ENCODE measurements at places on chromosomes 5 and 9.

DNA sequence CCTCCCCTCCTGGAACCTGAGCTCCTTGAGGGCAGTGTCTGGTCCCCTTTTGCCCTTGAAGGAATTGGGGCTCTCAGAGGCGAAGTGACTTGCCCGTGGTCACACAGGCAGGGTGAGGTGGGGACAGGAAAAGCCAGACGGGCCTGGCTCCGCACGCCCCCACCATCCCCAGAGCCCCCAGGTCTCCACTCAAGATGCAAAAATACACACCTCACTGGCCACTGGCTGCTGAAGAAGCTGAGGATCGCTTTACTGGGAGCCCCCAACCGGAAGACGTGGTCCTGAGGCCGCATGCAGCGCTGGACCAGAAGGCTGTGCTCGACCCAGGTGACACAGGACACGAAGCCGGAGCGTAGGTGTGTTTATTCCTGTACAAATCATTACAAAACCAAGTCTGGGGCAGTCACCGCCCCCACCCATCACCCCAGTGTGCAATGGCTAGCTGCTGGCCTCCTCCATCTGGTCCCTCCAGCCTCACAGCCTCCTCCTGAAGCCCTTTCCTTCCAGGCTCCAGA, 7.6 kb upstream of the AK1 start:
- no peak for DNase-seq

DNA sequence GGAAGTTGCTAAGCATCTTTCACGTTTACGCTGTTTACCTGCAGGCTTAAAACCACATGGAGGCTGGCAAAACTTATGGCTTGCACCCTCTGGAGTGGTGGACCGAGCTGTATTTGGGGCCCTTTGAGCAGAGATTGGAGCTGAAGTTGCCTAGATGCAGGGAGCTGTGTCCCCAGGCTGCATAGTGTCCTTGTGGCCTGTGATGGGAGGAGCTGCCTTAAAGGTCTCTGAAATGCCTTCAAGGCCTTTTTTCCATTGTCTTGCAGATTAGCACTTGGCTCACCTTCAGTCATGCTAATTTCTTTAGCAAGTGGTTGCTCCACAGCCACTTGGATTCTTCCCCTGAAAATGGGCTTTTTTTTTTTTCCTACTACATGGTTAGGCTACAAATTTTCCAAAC, 81.5 kb upstream of the CHD1 start:
- DNase-seq, result no peak

- no peak for DNase-seq
Observed at GRCh38 chr5:74408150-74409043, 232.1 kb downstream of the ENC1 start.

GRCh38 chr9:4921449-4921848, 63.6 kb upstream of the JAK2 start:
- no peak for DNase-seq

- DNase-seq, result no peak
Observed at GRCh38 chr5:59401637-59402036, 491.9 kb downstream of the PDE4D start.

DNA sequence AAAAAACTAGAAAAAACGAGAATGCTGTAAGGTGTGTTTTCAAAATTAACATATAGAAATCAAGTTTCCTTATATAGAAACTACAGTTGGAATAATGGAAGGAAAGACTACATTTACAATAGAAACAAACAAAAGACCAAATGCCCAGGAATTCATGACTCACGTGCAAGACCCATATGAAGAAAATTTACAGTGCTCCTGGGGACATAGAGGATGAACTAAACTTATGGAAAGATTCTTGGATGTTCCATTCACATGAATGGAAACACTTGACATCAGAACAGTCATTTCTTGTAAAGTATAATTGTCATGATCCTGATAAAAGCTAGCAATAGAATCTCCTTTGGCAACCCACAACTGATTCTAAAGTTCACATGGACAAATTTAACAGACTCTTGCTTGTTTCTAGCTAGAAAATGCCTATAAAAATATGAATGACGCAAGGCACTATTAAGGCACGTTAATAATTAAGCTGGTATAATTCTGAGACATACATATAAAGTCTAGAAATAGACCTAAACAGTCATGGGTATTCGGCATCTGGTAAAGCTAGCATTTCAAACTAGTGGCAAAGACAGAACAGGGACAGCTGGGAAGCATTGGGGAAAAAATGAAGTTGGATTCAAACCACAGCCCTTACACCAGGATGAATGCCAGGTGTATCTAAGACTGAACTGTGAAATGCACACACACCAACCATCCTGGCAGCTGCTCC, 5.1 kb upstream of the ZFP62 start:
- DNase-seq, result no peak

DNA sequence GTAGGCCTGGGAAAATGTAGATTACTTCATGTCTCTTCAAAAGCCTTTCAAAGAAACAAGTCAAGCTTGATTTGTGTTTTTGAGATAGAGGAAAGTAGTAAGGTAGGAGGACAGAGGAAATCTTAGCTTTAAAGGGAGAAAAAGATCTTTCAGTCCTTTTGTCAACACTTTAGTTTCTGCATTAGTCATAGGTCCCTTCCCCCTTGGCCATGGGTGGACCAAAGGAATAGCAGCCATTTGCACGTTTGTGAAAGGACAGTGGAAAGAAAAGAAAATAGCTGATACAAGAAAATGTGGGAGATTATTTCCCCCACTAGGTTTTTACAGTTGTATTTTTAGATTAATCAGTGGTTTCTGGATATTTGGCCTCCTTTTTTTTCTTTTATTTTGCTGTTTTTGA, 121.9 kb upstream of the GRHPR start:
- no peak for DNase-seq

GRCh38 chr9:136170006-136170901, 34.7 kb downstream of the LHX3 start:
- peak; percentile 93 for DNase-seq

DNA sequence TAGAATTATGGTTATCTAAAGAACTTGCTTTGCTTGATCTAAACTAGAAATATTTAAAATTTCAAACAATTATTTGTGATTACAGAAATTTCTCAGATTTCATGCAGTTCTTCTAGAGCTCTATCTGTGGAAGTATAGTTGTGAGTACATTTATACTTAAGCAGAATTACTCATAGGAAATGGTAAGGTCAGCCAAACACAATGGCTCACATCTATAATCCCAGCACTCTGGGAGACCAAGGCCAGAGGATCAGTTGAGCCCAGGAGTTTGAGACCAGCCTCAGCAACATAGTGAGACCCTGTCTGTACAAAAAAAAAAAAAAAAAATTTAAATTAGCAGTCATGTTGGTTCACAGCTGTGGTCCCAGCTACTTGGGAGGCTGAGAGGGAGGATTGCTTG, 71.0 kb downstream of the INVS start:
- no peak for DNase-seq

- no peak for DNase-seq
Observed at GRCh38 chr9:132637351-132637750, 32.4 kb downstream of the DDX31 start.

DNA sequence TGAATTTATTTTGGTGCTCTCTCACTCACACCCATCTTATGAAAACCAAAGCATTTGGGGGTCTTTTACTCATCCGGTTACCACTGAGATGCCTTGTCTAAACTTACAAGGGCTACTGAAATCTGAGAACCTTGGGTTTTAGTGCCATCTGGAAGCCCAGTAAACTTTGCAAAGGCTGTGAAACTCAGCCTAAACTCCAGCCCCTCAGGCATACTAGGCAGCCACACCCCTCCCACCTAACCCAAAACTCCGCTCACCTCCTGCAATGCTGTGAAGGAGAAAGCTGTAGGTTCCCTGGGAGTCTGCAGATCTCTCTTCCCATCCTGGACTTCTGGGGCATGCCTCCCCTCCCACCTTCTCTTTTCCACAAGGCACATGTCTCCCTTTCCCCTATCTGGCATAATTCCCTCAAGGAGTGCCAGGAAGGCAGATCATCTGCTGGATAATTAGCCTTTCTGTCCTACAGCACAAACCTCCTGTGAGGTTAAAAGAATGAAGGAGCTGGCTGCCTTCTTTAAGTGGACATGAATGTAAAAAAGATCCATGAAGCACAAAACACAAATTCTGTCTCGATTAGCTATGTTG, 71.5 kb upstream of the ANXA1 start:
- DNase-seq, result no peak

- DNase-seq, result no peak
Observed at GRCh38 chr5:132074772-132075718, 1.5 kb downstream of the CSF2 start.

- DNase-seq, result no peak
Observed at GRCh38 chr9:87180841-87181240, 233.5 kb upstream of the GAS1 start.

- no peak for DNase-seq
Observed at GRCh38 chr5:8906303-8906967, 639.4 kb downstream of the SEMA5A start.

DNA sequence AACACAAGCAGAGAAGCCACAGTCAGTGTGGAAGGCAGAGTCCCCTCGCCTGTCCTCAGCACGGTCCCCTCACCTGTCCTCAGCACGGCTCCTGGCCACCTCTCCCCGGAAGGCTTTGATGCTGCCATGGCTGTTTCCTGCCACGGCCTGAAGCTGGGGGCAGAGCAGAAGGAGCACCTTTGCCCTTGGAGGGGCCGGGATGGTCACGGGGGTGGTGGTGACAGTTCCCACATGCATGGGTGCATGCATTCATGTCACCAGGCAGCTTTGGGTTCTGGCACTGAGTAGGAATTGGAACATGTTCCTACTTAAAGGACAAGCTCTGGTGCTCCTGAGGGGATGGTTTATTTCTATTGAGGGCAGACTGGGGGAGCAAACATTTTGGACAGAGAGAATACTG, 57.8 kb upstream of the PHYKPL start:
- no peak for DNase-seq

GRCh38 chr9:137416006-137416562, 6.9 kb downstream of the EXD3 start:
- no peak for DNase-seq

GRCh38 chr9:93456022-93456421, 2.6 kb upstream of the FAM120AOS start:
- no peak for DNase-seq

- no peak for DNase-seq
Observed at GRCh38 chr5:141742866-141743851, 61.1 kb upstream of the ARAP3 start.

DNA sequence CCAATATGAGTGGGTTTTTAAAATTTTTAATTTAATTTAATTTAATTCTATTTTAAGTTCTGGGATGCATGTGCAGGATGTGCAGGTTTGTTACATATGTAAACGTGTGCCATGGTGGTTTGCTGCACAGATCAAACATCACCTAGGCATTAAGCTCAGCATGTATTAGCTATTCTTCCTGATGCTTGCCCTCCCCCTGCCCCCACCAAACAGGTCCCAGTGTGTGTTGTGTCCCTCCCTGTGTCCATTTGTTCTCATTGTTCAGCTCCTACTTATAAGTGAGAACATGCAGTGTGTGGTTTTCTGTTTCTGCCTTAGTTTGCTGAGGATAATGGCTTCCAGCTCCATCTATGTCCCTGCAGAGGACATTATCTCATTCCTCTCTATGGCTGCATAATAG, 35.0 kb upstream of the ANKRD33B start:
- DNase-seq, result no peak

GRCh38 chr9:81530846-81531245, 158.5 kb downstream of the TLE1 start:
- DNase-seq, result no peak

DNA sequence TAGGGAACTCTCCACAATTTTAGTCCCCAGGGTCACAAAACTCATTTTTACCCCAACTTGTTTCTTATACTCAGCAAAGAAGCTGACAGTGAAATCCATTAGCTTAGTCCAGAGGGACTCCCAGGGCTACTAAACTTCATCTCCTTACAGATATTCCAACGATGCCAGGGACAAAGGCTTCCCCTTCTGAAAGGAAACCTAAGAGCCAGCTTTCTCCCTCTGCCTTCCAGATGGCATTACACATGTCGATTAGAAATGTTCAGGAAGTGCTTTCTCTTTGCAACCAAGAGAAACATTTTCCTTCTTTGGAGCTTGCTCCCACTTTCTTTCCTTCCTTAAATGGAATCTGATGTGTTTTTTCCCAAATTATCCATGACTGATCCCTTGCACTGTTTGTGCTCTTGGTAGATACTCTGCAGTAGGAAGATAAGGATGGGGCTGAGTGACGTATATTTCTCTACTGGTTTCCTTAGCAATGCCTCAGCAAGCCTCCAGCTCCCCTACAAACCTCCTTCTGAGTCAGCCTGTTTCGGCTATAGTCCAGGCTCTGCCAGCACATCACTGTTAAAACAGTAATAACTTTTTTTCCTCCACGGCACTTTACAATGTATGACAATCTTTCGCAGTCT, 43.0 kb upstream of the HTR4 start:
- DNase-seq, result no peak

DNA sequence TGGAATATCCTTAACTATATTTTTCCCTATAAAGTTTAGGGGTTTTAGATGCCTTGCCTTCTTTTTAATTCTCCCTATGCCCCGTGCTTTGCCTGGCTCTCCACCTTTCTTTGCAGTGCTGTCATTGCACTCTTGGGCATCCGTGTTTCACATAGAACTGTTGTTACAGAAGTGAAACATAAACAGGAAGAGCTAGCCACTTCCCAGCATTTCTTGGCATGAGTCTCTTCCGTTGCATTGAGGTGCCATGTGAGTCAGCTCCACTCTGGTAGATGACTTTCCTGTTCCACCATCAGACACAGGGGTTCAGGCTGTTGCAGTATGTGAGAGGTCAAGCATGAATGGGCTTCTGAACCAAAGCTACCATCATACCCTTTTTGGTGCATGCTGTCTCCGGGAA, 73.4 kb downstream of the ANGPTL2 start:
- DNase-seq, result no peak

- no peak for DNase-seq
Observed at GRCh38 chr9:70385426-70385825, 29.0 kb downstream of the KLF9 start.

- DNase-seq, result no peak
Observed at GRCh38 chr5:148011398-148012137, 52.2 kb upstream of the SPINK5 start.

- no peak for DNase-seq
Observed at GRCh38 chr5:95686651-95687050, 3.9 kb upstream of the SPATA9 start.

GRCh38 chr9:123772374-123772773, 157.6 kb downstream of the DENND1A start:
- DNase-seq, result no peak

- no peak for DNase-seq
Observed at GRCh38 chr9:76371901-76372300, 22.3 kb downstream of the RFK start.

DNA sequence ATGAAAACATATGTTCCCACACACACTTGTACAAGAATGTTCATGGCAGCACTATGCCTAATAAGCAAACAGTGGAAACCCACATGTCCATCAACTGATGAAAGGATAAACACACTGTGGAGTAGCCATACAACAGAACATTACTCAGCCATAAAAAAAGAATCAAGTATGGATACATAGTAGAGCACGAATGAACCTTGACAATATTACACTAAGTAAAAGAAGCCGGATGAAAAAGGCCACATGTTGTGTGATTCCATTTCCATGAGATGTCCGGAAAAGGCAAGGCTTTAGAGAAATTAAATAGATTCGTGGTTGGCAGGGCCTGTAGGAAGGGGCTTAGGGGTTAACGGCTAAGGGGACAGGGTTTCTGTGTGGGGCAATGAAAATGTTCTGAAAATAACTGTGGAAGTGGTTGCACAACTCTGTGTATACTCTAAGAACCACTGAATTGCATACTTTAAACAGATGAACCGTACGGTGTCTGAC, 51.4 kb downstream of the COL23A1 start:
- DNase-seq, result no peak

Data from D721Med (cell line).